Activated CD8-positive, alpha-beta T cell treated with anti-CD3 and anti-CD28 coated beads for 36 hours (primary cell): ENCODE measurements at places on chromosomes 3 and 15. TPM values are rescaled to one million over a fixed set of nuclear protein-coding genes. Genes with fewer than 3 reads are reported as not detected.

DNA sequence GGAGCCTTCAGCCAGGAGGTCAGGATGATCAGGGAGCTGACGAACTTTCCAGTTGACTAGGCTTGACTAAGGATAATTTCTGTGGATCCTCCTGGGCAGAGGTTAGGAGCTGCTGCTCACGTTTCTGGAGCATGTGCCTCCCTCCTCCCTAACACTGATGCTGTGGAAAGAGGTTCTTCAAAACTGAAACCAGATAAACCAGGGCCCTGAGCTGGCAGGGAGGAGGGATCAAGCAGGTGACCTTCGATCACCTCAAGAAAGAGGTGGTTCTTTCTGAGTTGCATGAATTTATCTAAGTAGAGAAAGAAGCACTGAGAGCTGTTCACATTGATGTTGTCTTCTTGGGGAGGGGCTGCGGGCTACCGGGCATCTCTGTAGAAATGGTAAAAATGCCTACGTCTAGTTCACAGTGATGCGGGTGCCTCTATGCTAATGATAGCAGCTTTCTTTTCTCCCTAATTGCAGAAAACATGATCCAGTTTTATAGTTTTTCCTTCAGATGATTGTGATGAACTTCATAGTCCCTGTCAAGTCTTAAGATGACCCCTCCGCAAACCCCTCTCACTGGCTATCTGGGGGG, 332.7 kb upstream of the LRRFIP2 start:
- DNase-seq: no peak

- DNase-seq: no peak
Observed at GRCh38 chr15:57555270-57555669, 36.4 kb upstream of the MYZAP start.

Gene CRTAP
- total RNA-seq: 32.7 TPM

Gene UBR1
- total RNA-seq: 29.2 TPM

DNA sequence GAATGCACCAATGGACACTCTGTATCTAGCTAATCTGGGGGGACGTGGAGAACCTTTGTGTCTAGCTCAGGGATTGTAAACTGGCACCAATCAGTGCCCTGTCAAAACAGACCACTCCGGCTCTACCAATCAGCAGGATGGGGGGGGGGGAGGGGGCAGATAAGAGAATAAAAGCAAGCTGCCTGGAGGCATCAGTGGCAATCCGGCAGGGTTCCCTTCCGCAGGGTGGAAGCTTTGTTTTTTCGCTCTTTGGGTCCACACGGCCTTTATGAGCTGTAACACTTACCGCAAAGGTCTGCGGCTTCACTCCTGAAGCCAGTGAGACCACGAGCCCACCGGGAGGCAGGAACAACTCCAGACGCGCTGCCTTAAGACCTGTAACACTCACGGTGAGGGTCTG, 827.1 kb downstream of the PLOD2 start:
- DNase-seq: no peak

Gene NPAP1
- not detected for total RNA-seq

Gene SAMMSON
- not detected for total RNA-seq

DNA sequence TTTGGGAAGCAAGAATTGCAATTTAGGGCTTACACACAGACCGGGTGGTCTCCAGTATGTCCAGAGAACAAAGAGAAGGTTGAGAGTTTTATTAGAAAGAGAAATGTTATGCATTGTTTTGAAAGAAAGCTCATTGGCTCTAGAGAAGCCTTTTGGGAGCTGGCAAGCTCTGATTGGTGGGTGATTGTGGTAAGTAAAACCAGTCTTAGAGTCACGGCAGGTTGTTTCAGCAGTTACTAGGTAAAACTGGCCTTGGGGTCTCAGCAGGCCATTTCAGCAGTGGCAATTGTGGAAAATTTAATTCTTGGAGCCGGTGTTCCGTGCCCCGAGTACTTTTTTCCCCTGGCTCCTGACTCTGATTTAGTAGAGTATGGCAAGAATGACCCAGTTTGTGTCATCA, 78.1 kb downstream of the MRPL46 start:
- no peak for DNase-seq

DNA sequence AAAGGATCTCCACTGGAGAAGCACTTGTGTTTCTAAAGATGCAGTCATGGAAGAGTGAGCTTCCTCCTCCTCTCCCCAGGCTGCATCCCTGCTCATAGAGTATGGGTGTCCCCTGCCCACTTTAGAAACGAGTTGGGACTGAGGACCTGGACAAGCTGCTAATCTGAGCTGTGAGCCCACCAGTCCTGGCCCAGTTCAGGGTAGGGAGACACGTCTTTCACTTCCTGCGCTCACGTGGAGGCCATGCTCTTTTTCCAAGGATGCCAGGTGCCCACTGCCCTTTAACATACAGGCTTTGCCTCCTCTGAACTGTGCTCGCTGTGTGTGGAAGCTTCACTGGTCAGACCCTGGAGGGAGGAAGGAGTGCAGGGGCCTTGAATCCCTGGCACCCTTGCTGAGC, 316.3 kb downstream of the UACA start:
- DNase-seq: no peak

DNA sequence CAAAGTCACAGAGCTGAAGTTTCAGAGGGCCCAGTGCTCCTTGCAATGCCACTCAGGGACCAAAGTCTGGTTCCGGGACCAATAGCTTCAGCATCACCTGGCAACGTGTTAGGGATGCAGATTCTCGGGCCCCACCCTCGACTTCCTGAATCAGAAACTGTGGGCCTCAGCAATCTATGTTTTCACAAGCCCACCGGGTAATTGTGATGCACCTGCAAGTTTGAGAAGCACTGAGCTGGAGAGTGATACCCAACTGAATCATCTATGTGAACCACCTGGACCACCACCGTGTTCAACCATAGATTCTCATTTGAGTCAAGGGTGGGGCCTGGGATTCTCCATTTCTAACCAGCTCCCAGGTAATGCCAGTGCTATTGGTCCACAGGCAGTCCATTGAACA, 55.7 kb downstream of the CORO2B start:
- DNase-seq: no peak

Gene SLC33A1
- total RNA-seq: 19.8 TPM
